Naive thymus-derived CD4-positive, alpha-beta T cell (primary cell): ENCODE measurements at places on chromosomes 16 and 17.

GRCh38 chr17:74877592-74878548 lies 5.1 kb upstream of the FDXR start:
- H3K4me3 ChIP-seq = no peak overlapping the region
- DNase-seq = no peak
- H3K36me3 ChIP-seq = no peaks in the 10 kb centered on the region
- no peaks in the 10 kb centered on the region for H3K27me3 ChIP-seq
- H3K27ac ChIP-seq = no peak overlapping the region

- DNase-seq = no peak
- no peaks in the 10 kb centered on the region for H3K27me3 ChIP-seq
- no peaks in the 10 kb centered on the region for H3K4me1 ChIP-seq
- H3K27ac ChIP-seq = no peak overlapping the region
- no peaks in the 10 kb centered on the region for H3K36me3 ChIP-seq
- H3K4me3 ChIP-seq = no peak overlapping the region
Observed at GRCh38 chr16:10589109-10589508, 8.7 kb upstream of the EMP2 start.

GRCh38 chr17:60640503-60640902 lies 37.1 kb upstream of the BCAS3 start:
- no peaks in the 10 kb centered on the region for H3K4me1 ChIP-seq
- no peak for DNase-seq
- H3K36me3 ChIP-seq = no peaks in the 10 kb centered on the region
- H3K4me3 ChIP-seq = no peak overlapping the region

DNA sequence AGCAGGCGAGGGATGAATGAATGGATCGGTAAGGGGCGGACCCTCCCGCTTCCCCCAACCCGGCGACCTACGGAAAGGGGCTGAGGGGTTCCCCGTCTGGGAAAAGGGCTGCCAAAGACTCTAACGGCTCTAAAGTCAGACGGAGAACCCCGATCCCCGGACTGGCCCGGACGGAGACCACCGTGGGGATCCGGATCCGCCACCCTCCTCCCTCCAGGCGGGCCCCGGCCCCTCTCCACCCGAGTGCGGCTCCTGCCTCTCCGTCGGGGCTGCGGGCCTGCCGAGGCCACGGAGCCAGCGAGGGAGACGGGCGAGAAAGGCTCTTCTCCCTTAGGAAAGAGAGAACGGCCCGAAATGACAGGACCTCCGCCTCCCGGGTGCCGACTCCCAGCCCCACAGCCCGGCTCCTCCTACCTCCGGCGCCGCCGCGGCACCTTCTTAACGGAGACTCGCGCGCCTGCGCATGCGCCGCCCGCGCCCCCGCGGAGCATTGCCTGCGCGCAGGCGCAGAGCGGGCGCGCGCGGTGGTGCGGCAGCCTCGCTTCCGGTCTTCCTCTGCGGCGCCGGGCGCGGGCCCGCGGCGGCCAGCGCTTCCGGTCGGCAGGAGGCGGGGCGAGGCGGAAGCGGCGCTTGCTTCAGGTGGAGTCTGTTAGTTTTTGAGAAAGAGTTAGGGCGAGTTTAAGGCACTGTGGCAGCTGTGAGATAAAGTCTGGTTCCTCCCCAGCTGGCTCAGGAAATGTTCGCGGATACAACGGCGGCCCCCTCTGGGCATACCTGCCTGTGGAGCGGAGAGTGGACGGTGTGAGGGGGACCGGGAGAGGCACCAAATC lies at the start of gene SLX4:
Gene SLX4 (minus strand): TSS at position 461 of the 830 bp plus-strand sequence. CDS start 2,642 bp downstream, outside the sequence.
- no peaks in the 10 kb centered on the region for H3K27me3 ChIP-seq
- H3K27ac ChIP-seq = peak within 1 kb of the TSS; percentile 90
- H3K4me1 ChIP-seq = peaks cover 18% of the 10 kb centered on the region
- DNase-seq = peak; percentile 97
- peak within 1 kb of the TSS; percentile 99 for H3K4me3 ChIP-seq

DNA sequence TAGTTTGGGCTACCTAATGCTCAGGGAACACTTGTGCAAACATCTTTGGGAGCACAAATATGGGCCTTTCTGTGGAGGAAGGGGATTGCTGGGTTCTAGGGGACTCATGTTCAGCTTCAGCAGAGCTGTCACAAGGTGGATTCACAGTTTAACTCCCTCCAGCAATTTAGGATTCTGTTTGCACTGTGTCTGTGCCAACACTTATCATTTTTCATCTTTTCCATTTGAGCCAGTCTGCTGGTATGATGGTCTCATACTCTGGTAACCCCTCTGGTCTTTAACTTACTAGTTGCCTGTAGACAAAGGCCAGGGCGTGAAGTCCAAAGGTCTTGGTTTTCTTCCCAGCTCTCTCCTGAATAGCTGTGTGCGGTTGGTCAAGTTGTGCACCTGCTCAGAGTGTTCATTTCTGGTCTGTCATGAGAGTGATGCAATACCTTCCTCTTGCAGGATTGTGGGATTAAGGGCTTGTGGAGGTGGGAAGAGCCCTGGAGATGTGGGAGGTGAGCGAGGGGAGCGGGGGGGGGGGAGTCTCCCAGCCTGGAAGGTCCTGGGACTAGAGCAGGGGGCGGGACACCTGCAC lies 152.6 kb downstream of the CMIP start:
- H3K36me3 ChIP-seq = no peaks in the 10 kb centered on the region
- DNase-seq = no peak
- no peak overlapping the region for H3K27ac ChIP-seq
- H3K4me3 ChIP-seq = no peak overlapping the region
- no peaks in the 10 kb centered on the region for H3K27me3 ChIP-seq

DNA sequence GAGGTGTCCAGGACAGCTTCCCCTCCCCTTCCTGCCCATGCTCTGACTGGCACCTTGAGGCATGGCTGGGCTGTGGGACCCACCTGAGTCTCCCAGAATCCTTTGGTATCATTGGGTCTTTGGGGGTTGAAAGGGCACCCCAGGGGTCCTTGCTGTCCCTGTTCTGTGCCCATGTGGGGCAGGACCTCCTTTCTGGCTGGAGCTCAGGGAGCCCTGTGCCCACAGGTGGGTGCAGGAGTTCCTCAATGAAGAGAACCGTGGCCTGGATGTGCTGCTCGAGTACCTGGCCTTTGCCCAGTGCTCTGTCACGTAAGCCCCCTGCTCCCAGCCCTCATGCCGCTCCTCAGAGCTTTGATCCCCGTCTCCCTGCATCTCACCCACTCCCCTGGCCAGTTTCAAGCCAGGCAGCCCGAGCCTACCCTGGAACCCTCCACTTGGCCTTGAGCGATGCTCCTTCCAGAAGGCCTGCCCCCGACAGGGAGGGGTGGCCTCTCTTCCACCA lies 11.8 kb downstream of the FMNL1 start:
- no peak for DNase-seq
- H3K4me1 ChIP-seq = peaks cover 50% of the 10 kb centered on the region
- H3K36me3 ChIP-seq = peaks cover 13% of the 10 kb centered on the region
- peak overlapping the region; percentile 42 for H3K27ac ChIP-seq
- H3K27me3 ChIP-seq = no peaks in the 10 kb centered on the region

- H3K27ac ChIP-seq = no peak within 1 kb of the TSS
- DNase-seq = no peak
- H3K4me1 ChIP-seq = peaks cover 35% of the 10 kb centered on the region
- H3K4me3 ChIP-seq = no peak within 1 kb of the TSS
- H3K27me3 ChIP-seq = no peaks in the 10 kb centered on the region
- no peaks in the 10 kb centered on the region for H3K36me3 ChIP-seq
Observed at GRCh38 chr16:3017794-3018506, at the start of gene CLDN6. TSS of gene CLDN6 (minus strand) at chr16:3018183. CDS start at chr16:3016021, 2,162 bp downstream.
